ENCODE measurements at places on chromosomes 11 and 22.

- DNase-seq: no peak
Measured at GRCh38 chr11:94241896-94242295, 62.5 kb upstream of the IZUMO1R start.

- no peak for DNase-seq
Measured at GRCh38 chr11:134474070-134474860, 62.2 kb upstream of the B3GAT1 start.

GRCh38 chr22:22666307-22667091 lies 22.1 kb downstream of the GGTLC2 start:
- no peak for DNase-seq

GRCh38 chr11:64268893-64269539 lies 15.4 kb downstream of the BAD start:
- no peak for DNase-seq

GRCh38 chr11:46285594-46286033 lies 8.2 kb downstream of the CREB3L1 start:
- DNase-seq: no peak

DNA sequence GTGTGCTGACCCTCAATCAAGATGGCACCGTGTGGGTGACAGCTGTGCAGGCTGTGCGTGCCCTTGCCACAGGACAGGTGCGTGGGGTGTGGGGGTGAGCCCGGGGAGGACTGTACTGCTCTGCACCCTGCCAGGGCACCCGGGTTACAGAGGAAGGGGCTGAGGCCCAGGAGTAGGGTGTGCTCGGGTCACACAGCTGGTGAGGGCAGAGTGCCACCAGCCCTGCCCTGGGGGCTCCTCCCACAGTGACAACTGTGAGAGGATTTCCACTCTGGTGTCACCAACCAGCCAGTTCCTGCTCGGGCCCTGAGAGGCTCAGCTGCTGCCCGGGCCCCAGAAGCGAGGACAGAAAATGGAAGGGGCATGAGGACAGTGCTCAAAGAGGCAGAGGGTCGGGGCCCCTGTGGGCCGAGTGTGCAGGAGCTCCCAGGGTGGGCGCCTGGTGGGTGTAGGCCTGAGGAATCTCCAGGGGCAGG lies 20.5 kb downstream of the TRMU start:
- no peak for DNase-seq

DNA sequence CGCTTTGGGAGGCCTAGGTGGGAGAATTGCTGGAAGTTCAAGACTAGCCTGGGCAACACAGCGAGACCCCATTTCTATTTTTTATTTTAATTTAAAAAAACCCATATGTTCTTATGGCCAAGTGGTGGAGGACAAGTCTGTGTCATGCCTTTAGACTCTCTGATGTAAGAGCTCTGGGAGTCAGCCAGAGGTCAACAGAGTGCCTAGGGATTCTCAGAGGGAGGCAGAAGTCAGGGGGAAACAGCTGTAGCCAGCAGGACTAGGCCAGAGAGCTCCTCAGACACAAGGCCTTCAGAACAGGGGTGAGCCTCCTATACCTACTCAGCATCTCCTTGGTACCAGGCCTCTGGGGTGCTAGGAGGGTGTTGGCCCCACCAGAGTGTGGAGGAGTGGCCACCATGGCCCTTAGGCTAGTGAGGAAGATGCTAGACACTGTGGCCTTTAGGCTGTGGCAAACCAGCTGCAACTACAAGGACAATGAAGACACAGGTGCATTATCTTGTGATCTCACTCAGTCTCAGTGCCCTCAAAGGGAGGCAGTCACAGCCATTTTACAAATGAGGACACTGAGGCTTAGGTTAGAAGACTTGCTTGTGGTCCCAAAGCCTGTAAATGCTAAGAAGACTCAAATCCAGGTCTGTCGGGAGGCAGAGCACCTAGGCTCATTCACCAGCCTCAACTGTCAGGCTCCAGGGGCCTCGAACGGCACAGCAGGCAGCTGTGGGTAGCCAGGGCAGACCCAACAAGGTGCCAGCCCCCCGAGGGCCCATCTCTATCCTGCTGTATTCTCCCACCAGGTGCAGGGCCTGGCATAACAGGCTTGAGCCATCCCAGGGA lies 5.0 kb downstream of the ZP1 start:
- no peak for DNase-seq

- no peak for DNase-seq
Measured at GRCh38 chr22:23217171-23218052, 37.1 kb downstream of the BCR start.

GRCh38 chr11:68403831-68404230 lies 56.7 kb upstream of the PPP6R3 start:
- no peak for DNase-seq

GRCh38 chr11:57545883-57546282 lies 8.5 kb downstream of the SMTNL1 start:
- DNase-seq: no peak

- DNase-seq: no peak
Measured at GRCh38 chr11:13463779-13464290, 813 bp upstream of the BTBD10 start.

GRCh38 chr11:47147250-47147649 lies 29.4 kb downstream of the ARFGAP2 start:
- DNase-seq: no peak

DNA sequence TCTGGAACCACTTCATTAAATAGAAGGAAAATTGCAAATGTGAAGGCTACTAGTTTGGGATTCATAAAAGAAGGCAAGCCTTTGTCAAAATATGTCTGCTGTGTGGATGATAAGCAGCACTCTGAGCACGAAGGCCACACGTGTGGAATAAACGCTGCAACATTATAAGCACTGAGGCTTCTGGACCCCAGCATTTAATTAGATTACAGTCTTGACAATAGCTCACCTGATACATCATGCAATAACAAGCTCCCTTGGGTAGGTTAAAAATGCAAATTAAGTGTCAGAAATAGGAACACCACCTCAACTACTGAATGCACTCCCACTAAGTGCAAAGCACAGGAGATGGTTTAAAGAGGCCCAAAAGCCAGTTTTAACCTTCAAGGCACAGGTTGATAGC lies 179.3 kb downstream of the LARGE1 start:
- no peak for DNase-seq

- DNase-seq: no peak
Measured at GRCh38 chr22:35688913-35689675, 28.6 kb upstream of the APOL5 start.

GRCh38 chr22:17130199-17130598 lies 9.0 kb upstream of the TMEM121B start:
- DNase-seq: no peak

DNA sequence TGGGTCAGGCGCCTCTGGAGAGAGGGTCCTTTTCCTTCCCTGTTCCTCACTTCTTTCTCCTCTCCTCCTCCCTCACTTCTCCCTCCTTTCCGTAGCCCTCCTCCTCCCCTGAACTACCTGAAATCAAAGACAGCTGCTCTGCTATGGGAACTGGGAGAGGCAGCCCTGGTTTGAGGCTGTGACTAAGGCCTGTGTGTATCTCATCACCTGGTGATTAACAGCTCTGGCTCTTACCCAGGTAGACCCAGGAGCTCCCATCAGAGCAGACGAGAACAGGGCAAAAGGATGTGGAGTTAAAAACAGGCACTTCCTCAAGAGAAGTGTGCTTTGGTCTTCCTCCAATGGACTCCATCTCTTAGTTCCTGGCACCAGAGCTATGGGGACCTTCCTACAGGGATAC lies 5.8 kb downstream of the ISX start:
- DNase-seq: no peak

DNA sequence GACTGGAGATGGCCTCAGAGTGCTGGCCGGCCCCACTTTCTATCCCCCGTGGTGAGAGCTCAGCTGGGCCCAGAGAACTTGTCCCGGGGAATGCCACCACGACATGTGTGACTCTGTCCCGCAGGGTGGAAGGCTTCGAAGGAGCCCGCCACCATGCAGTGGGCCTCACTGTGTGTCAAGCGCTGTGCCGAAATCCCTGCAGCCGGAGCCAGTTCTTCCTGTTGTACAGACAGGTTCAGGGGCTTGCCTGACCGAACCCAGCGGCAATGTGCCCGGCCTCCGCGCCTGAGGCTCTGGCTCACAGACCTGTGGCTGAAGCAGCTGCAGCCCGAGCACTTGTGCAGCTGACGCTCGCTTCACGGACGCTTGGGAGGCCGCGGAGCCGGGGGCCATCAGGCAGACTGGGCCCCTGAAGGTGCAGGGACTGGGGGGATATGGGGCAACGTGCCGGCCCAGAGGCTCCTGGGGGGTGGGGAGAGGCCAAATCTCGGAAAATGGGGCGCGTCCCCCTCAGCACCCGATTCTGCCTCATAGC lies 650 bp downstream of the PPM1F start:
- DNase-seq: no peak

DNA sequence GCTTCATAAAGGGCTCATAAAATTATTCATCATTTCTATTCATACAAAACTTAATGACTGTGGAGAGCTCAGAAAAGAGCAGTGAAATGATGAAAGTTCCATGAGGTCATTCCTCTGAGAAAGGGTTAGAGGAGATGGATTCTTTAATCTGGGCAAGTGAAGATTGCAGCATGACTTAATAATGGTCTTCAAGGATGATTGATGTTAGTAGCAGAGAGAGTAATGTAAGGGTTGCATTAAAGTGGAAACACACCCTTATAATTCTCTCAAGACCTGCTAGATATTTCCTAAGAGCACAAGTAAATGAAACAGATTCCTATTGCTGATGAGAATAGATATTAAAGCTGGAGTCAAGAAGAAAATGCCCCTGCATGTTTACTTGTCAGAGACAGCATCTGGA lies 711.6 kb upstream of the ANO5 start:
- no peak for DNase-seq

GRCh38 chr22:35578836-35579575 lies 38.1 kb downstream of the MB start:
- no peak for DNase-seq

- no peak for DNase-seq
Measured at GRCh38 chr11:12922418-12922817, 86.7 kb upstream of the RASSF10 start.

- no peak for DNase-seq
Measured at GRCh38 chr11:47387944-47388696, 9.8 kb upstream of the SPI1 start.

- DNase-seq: no peak
Measured at GRCh38 chr11:19018901-19019300, 41.6 kb downstream of the MRGPRX2 start.

- DNase-seq: no peak
Measured at GRCh38 chr11:34351687-34352469, 5.9 kb downstream of the ABTB2 start.

GRCh38 chr11:84130646-84131427 lies 844.7 kb upstream of the CCDC90B start:
- DNase-seq: no peak

DNA sequence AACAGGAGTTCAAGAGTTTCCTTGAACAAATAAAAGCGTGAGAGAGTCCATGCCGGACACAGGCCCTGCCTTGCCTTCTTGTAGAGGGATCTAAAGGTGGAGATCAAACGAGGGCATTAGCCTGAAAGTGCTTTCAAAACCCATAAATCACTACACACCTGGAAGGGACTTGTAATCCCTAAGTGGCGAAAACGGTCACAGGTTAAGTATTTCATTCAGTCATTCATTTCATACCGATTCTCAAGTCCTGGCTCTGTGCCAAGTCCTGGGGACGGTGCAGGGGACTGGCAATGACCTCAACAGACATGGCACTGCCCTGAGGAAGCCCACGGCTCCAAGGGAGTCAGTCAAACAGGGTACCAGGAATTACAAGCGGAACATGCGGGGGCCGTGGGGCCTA lies 26.6 kb downstream of the ELFN2 start:
- no peak for DNase-seq

GRCh38 chr11:131481303-131481702 lies 110.9 kb downstream of the NTM start:
- DNase-seq: no peak

DNA sequence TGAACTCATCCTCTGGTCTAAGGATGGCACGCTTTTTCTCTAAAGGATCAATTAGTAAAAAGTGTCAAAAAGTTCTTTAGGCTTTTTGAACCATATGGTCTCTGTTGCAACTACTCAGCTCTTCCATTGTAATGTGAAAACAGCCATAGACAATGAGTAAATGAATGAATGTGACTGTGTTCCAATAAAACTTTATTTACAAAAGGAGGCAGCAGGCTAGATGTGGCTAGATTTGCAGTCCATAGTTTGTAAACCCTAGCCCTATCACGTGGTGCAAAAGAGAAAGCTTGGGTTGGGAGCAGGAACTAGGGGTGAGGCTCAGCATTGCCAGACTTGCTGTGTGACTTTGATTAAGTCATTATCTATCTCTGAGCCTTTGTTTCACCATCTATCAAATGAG lies 5.4 kb upstream of the NPAS4 start:
- DNase-seq: no peak

GRCh38 chr11:5596607-5597201 lies at the start of gene TRIM6:
TRIM6 (plus strand) TSS chr11:5596637; CDS start chr11:5596898, 261 bp downstream.
- peak; percentile 12 for DNase-seq

DNA sequence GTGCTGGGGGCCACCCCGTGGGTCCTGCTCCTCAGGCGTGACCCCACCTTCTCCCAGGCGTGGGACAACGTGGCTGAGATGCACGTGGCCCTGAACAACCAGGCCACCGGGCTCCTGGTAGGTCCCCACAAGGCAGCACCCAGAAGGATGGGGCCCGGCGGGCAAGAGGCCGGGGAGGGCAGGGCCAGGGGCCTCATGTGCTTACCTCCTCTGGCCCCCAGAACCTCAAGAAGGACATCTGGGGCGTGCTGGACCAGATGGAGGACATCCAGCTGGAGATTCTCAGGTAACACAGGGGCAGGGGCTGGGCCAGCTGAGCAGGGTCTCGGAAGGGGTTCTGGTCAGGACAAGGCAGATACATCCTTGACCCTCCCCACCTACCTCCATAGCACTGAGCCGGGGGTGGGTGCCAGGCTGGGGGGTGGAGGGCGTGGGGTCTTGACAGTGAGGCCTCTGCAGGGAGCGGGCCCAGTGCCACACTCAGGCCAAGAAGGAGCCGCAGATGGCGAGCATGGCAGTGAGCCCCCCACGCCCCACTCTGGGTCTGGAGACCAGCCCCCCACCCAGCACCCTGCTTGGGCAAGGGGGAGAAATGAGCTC lies 186.3 kb downstream of the IGLL1 start:
- no peak for DNase-seq

DNA sequence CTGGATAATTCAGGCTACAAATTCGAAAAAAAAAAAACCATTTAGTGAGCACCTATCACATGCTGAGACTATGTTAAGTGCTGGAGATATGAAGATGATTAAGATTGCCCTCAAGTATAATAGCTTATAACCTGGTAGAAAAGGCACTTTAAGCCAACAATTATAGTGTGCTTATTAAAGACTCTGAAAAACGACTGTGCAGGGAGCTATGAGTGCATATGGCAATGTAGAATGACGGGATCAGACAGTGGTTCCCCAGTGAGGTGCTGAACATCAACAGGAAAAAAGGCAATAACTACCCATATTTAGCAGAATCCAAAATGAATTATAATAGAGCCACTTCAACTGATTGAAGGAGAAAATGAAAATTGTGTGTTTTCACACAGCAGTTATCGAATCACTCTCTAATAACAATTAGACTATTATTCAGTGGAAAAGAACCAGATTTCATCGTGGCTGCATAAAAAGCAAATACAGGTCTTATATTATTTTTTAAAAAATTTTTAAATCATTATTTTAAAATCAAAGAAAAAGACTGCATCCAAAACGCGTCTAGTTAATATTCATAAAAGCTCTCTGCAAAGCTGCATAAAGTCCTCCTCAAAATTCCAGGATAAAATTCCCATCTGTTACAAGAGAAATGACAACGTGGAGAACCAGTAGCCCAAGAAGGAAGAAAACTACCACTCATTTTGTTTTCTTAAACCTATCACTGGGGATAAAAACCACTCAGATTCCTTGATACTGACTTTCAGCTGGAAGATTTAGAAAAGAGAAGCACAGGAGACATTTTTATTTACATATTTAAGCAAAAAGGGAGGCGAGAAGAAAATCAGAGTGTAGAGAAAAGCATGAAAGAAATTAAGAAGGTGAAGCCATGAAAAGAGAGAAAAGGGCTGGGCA lies 1.1 kb downstream of the MTMR2 start:
- DNase-seq: no peak

- DNase-seq: no peak
Measured at GRCh38 chr11:130637566-130637965, 189.1 kb downstream of the ADAMTS15 start.
